ENCODE measurements at places on chromosomes 6 and 20.

- DNase-seq = no peak
Observed at GRCh38 chr6:7912024-7912423, 1.4 kb upstream of the TXNDC5 start.

DNA sequence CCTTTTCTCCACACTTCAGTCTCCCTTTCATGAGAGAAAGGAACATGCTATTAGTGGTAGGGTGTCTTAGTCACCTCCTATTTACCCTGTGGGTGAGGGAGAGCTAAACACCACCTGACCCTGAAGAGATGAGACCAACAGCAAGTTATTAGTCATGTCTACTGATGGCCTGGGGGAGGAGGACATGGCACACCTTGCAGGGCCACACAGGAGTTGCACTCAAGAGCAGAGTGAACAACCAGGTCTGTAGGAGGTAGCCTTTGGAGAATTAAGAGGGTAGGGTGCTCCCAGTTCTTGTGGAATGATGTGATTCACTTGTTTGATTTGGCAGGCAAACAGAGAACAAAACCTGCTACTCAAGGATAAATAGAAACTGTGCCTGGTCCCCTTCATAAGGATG lies 82.7 kb upstream of the FABP7 start:
- DNase-seq = no peak

GRCh38 chr20:22555791-22556564 lies 28.4 kb downstream of the FOXA2 start:
- DNase-seq = no peak

DNA sequence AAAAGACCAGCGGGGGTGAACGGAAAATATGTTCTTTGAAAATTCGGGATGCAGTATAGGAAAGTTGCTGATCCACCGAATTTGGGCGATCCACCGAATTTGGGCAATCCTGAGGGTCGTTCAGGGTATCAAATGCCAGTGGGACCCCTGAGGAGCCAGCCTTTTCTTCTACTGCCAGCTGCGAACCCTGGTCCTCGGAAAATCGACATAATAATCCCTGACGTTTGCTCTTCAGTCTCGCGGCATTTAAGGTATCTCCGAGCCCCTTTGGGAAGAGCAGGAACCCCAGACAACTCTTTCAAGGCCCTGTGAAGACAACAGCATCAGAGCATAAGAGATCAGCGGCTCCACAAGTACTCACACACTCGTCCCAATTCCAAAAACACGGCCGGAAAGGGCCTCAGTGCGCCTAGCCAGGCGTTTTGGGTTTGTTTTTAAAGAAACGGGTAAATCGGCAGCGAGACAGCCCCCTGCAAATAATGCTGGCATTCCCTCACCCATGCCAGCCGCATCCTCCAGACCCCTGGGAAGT lies 1.0 kb downstream of the SIM1 start:
- no peak for DNase-seq

- no peak for DNase-seq
Observed at GRCh38 chr6:57017841-57018240, 28.7 kb upstream of the KIAA1586 start.

GRCh38 chr6:16236009-16236501 lies 2.3 kb upstream of the GMPR start:
- no peak for DNase-seq

DNA sequence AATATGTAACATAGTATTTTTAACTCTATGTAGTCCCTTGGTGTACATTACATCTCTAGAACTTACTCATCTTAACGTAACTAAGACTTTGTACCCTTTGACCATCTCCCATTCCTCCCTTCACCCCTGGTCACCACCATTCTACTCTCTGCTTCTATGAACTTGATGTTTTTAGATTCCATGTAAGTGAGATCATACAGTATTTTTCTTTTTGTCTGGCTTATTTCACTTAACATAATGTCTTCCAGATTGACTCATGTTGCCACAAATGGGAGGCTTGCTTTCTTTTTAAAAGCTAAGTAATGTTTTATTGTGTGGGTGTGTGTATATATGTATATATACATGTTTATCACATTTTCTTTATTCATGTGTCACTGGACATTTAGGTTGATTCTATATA lies 55.8 kb downstream of the TMEM200A start:
- no peak for DNase-seq

DNA sequence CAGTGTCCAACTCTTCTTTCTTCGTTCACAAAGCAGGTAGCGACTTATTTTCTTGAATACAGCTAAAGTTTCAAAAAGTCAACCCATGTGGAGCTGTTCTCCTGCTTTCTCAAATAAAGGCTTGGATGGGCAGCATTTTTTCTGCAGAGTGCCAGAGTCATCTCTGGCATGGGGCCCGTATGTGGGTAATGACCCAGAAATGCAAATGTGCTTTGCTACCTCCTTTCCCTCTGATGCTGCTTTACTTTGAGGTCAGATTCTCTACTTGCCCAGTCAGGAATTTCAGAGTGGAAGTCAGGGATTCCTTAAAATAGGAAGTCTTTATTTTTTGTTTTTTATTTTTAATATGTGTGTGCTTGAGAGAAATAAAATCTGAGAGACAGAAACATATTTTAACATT lies 4.9 kb downstream of the NKAIN2 start:
- no peak for DNase-seq

GRCh38 chr6:81812401-81812800 lies 59.9 kb upstream of the TENT5A start:
- no peak for DNase-seq

GRCh38 chr6:74745670-74746069 lies 460.2 kb downstream of the COL12A1 start:
- no peak for DNase-seq

- no peak for DNase-seq
Observed at GRCh38 chr6:36387440-36388303, at the start of gene ETV7. ETV7 (minus strand) TSS chr6:36387669; CDS start chr6:36387541, 128 bp downstream.
